Right lung (tissue), 10 donors: ENCODE measurements at places on chromosomes 6 and 20. TPM values are rescaled to one million over a fixed set of nuclear protein-coding genes. Genes with fewer than 3 reads are reported as not detected.

DNA sequence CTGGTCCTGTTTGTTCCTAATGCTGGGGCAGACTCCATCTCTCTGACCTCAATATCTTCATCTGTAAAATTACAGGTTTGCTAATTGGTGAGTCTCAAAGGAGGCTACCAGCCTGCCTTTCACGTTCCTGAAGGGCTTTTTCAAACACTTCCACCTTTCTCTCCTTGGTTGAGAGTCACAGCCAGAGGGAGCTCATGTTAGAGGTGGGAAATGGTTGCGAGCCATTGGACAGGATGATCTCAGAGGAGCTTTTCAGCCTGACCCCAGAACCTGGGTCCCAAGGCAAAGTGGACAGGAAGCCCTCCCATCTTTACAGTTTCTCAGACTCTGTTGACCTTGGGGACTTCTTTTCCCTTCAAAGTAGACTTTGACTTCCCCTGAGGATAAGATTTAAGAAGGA is 37.6 kb downstream of the NDUFAF5 start:
- DNase-seq, result no peak

- DNase-seq, result no peak
These were observed 93.8 kb downstream of the SMLR1 start for GRCh38 chr6:130920969-130921368.

CST2 gene
- not detected for polyA plus RNA-seq

AGPAT4 gene
- 15.1 TPM for polyA plus RNA-seq

DNA sequence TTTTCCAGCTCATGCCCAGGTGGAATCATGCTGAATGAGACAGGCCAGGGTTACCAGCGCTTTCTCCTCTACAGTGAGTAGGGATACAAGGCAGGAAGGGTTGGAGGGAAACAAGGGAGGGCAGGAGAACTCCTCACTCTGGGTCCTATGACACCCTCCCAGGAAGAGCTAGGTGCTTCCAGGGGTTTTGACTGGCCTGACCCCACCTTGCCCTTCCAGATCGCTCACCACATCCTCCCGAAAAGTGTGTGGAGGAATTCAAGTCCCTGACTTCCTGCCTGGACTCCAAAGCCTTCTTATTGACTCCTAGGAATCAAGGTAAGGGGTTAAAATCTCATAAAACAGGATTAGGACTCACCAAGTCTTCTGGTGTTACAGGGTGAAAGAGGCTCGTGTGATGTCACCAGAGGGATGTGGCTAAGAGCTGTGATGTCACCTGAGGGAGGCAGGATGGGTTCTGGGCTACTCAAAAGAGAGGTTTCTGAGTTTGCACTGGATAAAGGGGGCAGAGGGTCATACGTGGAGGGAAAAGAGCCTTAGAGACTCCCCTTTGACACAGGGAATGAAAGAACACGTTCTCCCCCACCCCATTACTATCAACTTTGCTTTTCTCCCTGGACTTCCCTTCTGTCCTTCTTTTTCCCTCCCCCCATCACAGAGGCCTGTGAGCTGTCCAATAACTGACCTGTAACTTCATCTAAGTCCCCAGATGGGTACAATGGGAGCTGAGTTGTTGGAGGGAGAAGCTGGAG is 1.9 kb downstream of the APOM start:
- no peak for DNase-seq

- no peak for DNase-seq
These were observed 70.2 kb downstream of the RCAN2 start for GRCh38 chr6:46420921-46421638.

GRCh38 chr20:5991623-5992441 is 41.4 kb downstream of the MCM8 start:
- no peak for DNase-seq

- DNase-seq, result no peak
These were observed 58.0 kb upstream of the PHIP start for GRCh38 chr6:79135973-79136470.

DNA sequence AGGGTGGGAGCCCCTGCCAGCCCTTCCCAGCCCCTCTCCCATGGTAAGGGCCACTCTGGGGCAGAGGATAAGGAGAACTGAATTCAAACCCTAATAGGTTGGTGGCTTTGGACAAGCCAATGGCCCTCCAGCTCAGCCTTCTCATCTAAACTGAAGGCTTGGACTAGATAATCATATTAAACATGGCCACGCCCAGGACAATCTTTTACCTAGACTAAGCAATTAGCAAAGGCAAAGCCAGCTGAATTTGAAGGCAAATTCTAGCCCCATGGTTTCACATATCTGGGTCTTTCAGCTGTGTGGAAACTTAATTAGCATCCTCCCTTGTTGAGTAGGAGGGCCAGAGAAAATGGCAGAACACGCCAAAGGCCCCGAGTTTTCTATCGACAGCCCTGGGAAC is 10.7 kb downstream of the SLC22A23 start:
- DNase-seq, result no peak

DNA sequence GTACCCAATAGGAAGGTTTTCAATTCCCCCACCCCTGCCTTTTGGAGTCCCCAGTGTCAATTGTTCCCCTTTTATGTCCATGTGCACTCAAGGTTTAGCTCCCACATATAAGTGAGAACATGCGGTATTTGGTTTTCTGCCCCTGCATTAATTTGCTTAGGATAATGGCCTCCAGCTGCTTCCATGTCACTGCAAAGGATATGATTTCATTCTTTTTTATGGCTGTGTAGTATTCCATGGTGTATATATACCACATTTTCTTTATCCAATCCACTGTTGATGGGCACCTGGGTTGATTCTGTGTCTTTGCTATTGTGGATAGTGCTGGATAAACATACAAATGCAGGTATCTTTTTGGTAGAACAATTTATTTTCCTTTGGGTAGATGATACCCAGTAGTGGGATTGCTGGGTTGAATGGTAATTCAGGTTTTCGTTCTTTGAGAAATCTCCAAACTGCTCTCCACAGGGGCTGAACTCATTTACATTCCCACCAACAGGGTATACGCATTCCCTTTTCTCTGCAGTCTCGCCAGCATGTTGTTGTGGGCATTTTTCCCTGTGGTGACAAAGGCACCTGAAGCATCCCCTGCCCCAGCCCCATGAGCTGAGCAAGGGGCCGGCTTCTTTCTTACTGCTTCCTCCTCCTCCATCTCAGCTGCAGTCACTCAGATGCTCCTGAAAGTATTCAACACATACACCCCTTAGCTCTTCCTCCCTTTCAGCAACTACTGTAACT is 66.7 kb downstream of the ELOVL2 start:
- no peak for DNase-seq

- DNase-seq, result no peak
These were observed 62.0 kb upstream of the TENT5A start for GRCh38 chr6:81814370-81815076.

SCRT2 gene
- polyA plus RNA-seq, result not detected

DNA sequence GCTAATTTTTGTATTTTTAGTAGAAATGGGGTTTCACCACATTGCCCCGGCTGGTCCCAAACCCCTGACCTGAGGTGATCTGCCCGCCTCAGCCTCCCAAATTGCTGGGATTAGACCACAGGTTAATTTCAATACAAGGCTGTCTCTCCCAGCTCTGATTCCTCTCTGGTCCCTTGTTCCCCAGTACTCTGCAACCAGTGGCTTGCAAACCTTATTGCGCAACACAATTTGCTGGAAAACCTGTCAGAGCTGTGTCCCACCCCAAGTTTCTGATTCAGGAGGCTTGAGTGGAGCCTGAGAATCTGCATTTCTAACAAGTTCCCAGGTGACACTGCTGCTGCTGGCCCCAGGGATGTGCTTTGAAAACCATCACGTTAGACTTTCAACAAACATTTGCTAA is 96.2 kb upstream of the SRSF6 start:
- DNase-seq, result no peak

DNA sequence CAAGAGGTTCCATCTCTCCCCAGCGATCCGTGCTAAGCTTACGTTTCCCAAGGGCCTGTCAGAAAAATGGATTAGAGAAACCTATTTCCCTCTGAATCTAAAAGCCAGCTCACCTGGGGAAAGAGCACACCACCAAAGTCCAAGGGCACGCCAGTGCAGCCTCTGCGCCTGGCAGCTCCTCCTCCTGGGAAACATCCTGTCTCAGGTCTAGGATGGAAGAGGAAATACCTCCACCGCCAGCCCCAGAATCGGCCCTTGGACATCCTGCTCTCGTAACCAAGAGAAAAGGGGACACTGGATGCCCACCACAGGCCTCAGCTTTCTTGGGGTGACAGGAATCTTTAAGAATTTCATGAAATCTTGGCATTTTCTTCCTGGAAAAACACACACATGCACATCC is 18.7 kb downstream of the RAMACL start:
- no peak for DNase-seq

FAM83C gene
- not detected for polyA plus RNA-seq

ITPA gene
- 53.7 TPM for polyA plus RNA-seq

- no peak for DNase-seq
These were observed 429.1 kb upstream of the CDH4 start for GRCh38 chr20:60822699-60823607.

GRCh38 chr20:50274570-50275430 is 84.2 kb downstream of the CEBPB start:
- DNase-seq, result no peak

MMUT gene
- polyA plus RNA-seq, result 32.9 TPM

GRCh38 chr6:37205175-37205996 is 35.4 kb downstream of the PIM1 start:
- DNase-seq, result no peak

SLC17A9 gene
- polyA plus RNA-seq, result 4.3 TPM

DNA sequence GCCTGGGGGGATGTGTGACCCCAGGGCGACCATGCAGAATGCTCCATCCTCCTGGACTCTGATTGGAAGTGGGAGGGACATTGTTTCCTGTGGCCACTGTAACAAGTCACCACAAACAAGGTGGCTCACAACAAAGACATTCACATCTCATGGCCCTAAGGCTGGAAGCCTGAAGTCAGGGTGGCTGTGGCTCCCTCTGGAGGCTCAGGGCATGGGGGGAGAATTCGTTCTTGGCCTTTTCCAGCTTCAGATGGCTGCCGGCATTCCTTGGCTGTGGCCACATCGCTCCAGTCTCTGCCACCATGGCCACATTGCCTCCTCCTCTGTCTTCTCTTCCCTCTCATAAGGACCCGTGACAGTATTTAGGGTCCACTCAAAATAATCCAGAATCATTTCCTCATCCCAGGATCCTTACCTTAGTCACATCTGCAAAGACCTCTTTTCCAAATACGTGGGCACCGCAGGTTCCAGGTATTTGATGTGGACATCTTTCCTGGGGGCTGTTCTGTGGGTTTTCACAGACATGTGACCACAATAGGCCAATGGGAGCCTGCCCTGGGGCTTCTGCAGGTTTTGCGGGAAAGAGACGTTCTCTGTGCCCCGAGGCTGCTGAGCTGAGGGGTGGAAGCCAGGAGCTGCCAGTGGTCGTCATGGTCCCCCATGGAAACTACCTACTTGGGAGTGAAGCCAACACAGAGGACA is 249.3 kb downstream of the PREX1 start:
- no peak for DNase-seq

VGLL2 gene
- not detected for polyA plus RNA-seq

C6orf132 gene
- 3.0 TPM for polyA plus RNA-seq

DNA sequence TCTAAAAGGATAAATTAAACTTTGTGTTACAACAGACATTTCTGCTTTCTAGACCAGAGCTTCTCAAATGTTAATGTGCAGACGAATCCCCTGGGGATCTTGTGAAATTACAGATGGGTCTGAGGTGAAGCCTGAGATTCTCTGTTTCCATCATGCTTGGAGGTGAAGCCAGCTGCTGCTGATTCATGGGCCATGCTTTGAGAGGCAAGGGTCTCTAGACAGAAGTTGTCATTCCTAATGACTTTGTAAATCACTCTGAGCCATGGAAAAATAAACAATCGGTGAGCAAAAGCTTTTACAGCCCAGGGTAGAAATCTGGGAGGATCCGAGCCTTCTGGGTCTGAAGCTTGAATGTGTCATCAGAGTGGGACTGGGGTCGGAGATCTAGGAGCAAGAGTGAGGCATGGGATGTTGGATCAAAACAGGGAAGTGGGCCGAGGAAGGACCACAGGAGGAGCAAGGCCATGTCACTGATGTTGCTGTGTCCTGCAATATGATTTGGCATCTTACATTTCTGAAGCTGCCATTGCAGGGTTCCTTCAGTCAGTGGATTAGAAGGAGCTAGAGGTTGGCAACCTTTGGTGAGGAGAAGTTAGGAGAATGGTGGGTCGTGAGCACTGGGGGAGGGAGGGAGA is 77.3 kb downstream of the TRMT11 start:
- no peak for DNase-seq

DNA sequence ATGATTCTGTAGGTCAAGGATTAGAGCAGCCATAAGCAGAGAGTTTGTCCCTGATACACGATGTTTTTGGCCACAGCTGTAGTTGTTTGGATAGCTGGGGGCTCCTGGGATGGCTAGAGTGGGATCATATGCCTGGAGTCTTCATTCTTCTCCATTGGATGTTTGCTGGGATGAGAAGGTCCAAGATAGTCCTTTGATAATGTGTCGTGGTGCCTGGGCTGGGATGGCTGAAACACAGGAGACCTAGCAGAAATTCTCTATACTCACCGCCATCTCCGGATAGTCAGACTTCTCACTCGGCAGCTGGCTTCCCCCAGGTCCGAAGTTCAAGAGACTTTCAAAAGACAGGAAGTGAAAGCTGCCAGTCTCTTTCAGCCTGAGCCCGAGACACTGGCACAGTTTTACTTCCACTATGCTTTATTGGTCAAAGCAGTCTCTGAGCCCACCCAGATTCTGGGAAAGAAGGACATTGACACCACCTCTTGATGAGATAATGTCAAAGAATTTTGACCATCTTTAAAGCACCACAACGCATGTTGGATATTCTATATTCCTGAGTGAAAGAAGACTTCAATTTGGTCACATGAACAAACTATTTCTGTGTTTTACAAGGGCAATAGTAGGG is 16.0 kb downstream of the MARCKS start:
- no peak for DNase-seq

GRCh38 chr6:156058356-156058755 is 602.7 kb upstream of the NOX3 start:
- DNase-seq, result no peak

DNA sequence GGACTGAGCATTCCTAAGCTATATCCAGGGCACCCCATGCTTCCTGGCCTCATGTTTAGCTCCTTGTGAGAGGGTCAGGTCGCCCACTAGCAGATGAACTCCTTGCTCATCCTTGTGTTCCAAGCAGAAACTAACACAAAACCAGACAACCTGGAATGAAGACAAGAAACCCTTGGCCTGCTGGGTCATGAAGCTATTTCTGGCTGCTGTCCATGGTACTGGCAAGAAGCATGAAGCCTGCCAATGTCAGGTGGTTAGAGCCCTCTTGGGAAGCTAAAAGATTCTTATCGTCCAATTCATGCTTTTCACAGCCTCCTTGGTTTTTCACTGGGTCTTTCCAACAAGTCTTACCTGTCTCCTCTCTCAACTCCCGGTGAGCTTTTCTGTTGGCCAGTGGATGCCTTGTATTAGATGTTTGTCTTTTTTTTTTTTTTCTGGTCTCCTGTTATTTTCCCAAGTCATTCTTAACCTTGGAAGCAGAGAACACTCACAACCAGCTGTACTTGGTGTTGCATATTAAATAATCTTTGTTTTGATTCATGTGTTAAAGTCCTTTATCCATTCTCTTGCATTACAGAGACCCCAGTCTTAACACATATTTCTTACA is 180.3 kb downstream of the ANKRD60 start:
- DNase-seq, result no peak

RALY gene
- 250 TPM for polyA plus RNA-seq

GRCh38 chr20:63956664-63957003 is 418 bp upstream of the UCKL1 start:
- no peak for DNase-seq
